ENCODE measurements at places on chromosomes 3 and 15.

DNA sequence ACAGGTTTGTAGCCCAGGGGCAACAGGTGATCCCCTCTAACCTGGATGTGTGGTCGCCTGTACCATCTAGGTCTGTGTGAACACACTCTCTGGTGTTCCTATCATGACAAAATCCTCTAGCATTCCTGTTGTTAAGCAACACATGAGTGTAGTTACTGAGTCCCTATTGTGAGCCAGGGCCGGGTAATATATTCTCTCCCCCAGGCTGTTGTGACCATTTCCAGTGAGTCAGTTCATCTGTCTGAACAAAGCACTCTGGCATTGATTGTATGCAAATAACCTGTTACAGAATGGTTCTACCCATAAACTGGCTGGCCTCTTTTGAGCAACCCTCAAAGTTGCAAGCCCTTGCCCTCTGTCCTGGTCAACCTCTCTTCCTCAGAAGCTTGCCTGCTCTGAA is 2.6 kb upstream of the FLNB start:
- no peak for DNase-seq

- DNase-seq, result no peak
Observed at GRCh38 chr15:65451989-65452388, 29.2 kb upstream of the IGDCC4 start.

GRCh38 chr15:100201376-100202280 is 140.1 kb downstream of the ADAMTS17 start:
- peak; percentile 83 for DNase-seq

GRCh38 chr3:52696830-52697631 is 8.6 kb downstream of the GLT8D1 start:
- no peak for DNase-seq
